ENCODE measurements at places on chromosomes 16 and 17. TPM values are rescaled to one million over a fixed set of nuclear protein-coding genes. Genes with fewer than 3 reads are reported as not detected.

The CA10 gene
- total RNA-seq: 0.37 TPM

The ATAD5 gene
- total RNA-seq: 24.6 TPM

The CAPNS2 gene
- 0.29 TPM for total RNA-seq

The MT1M gene
- 2.5 TPM for total RNA-seq

The CCDC154 gene
- 1.3 TPM for total RNA-seq

The ARHGAP23 gene
- total RNA-seq: 96.3 TPM

The EME2 gene
- 63.6 TPM for total RNA-seq

The CLEC18B gene
- 0.37 TPM for total RNA-seq

The KREMEN2 gene
- total RNA-seq: 14.6 TPM

The CDC42EP4 gene
- total RNA-seq: 28.2 TPM

The KRT27 gene
- total RNA-seq: not detected

The LONP2 gene
- 27.8 TPM for total RNA-seq

The KCNJ2 gene
- 0.15 TPM for total RNA-seq

The NXPH3 gene
- 1.3 TPM for total RNA-seq

The PEMT gene
- total RNA-seq: 63.2 TPM

The CMTM1 gene
- total RNA-seq: 2.6 TPM

The PIRT gene
- total RNA-seq: not detected

The SHBG gene
- 1.5 TPM for total RNA-seq

The CD300LF gene
- total RNA-seq: not detected

The CANT1 gene
- 32.4 TPM for total RNA-seq

The KRT38 gene
- not detected for total RNA-seq

The NTHL1 gene
- 54.0 TPM for total RNA-seq

The GSPT1 gene
- 173 TPM for total RNA-seq

Data from H9 (cell line).